ENCODE measurements at places on chromosomes 1 and 21. TPM values are rescaled to one million over a fixed set of nuclear protein-coding genes. Genes with fewer than 3 reads are reported as not detected.

EPHA8 gene
- not detected for total RNA-seq

GPA33 gene
- 3.5 TPM for total RNA-seq

RORC gene
- total RNA-seq, result 0.54 TPM

PTPRU gene
- total RNA-seq, result 0.27 TPM

GRCh38 chr1:18241891-18242290, 134.3 kb downstream of the IGSF21 start:
- no peak for DNase-seq

- DNase-seq, result no peak
Observed at GRCh38 chr21:46666941-46667740, 31.7 kb downstream of the PRMT2 start.
